Fibroblast of the aortic adventitia (primary cell): ENCODE measurements at places on chromosomes 5 and 9.
A peak's percentile ranks its signal among the peaks of the same experiment; 100 is the strongest.

DNA sequence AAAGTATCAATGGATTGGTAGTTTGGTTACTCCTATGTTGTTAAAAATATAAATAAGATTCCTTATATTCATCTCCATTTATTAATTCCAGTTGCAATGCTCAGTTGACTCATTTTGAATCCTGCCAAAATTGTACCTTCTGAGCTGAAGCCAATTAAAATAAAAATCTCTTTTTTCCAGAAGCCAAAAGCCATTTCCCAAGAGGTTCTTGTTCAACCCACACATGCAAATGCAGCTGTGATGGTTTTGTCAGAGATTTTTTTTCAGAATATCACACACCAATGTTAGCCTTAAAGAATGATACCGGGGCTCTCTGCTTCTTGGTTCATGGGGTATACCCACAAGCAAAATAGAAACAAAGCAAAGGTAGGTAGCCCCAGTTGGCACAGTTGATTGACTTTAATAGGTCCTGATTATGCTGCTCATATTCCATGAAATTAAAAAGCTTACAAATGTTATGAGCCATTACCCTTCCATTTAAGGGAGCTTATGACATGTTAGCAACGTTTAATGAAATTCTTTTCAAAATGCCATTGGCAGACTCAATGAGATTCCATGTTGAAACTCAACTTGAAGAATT, 208.0 kb downstream of the SGCD start:
- peak; percentile 17 for DNase-seq

DNA sequence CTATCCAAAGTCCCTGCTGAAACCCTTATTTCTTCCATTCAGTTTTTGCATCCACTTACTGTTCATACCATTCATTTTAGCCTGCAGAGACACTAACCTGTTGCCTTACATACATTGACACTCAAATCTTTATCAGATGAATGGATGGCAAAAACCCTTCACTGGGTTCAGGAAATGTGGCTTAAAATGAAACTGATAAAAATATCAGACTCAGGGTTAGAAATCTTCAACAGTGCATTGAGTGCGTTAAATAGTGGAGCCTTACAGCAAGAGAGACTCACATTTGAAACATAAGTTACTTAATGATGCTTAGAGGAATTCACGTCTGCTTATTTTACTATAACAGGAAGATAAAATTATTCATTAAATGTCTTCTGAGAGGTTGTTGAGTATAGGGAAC, 28.0 kb upstream of the BNC2 start:
- no peak for DNase-seq

GRCh38 chr9:133991214-133991921, 756 bp downstream of the VAV2 start:
- no peak for DNase-seq

- DNase-seq: no peak
Observed at GRCh38 chr5:180133060-180133459, 61.5 kb upstream of the RNF130 start.

DNA sequence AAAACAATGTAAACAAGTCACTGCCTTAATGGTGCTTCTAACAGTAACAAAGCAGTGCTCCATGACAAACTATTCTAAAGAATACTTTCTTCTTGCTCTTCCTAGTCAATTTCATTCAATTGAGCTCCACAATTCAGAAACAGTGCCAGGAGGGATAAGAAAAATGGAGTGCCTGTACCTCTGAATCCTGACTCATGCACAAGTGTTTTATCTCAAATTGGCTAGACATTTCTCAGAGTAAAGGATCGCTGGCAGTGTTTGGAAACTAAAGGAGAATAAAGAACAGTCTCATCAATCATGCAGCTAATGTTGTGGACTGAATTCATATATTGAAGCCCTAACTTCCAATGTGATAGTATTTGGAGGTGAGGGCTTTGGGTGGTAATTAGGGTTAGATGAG, 27.6 kb downstream of the SLC25A51 start:
- peak; percentile 71 for DNase-seq

- peak; percentile 93 for DNase-seq
Observed at GRCh38 chr5:172111852-172112225, 76.2 kb downstream of the STK10 start.

DNA sequence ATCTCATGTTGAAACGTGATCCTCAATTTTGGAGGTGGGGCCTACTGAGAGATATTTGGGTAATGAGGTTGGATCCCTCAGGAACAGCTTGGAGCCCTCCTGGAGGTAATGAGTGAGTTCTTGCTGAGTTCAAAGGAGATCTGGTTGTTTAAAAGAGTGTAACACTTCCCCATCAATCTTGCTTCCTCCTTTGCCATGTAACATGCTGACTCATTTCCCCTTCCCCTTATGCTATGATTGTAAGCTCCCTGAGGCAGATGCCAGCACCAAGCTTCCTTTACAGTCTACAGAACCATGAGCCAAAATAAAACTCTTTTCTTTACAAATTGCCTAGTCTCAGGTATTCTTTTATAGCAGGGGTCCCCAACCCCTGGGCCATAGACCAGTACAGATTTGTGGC, 352.3 kb downstream of the SLCO4C1 start:
- no peak for DNase-seq

- DNase-seq: no peak
Observed at GRCh38 chr9:127290561-127291065, 26.0 kb downstream of the GARNL3 start.

GRCh38 chr9:132588098-132588497, 5.7 kb downstream of the BARHL1 start:
- DNase-seq: no peak

DNA sequence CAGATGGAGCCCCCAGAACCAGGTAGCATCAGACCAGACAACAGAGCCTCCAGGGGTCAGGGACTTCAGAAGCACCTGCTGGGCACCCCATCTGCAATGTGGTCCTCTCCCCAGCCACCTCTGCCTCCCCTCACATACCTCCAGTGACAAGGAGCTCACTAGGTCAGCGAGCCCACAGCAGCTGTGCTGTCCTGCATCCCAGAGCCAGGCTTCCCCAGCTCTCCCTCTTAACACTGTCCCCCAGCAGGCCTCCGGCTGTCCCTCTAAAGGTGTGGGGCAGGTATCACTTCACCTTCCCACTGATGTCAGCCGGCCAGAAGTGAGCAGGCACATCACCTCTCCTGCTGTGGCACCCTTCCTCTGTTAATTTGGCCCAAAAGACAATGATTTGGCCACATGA, 83.6 kb downstream of the LMX1B start:
- DNase-seq: no peak

GRCh38 chr9:38063363-38063707, 5.7 kb downstream of the SHB start:
- DNase-seq: no peak

- no peak for DNase-seq
Observed at GRCh38 chr5:175654339-175654738, 3.5 kb upstream of the HRH2 start.

- no peak for DNase-seq
Observed at GRCh38 chr5:150116667-150117400, 30.5 kb upstream of the CSF1R start.

GRCh38 chr9:34500623-34501267, 22.0 kb downstream of the ENHO start:
- DNase-seq: peak; percentile 47

DNA sequence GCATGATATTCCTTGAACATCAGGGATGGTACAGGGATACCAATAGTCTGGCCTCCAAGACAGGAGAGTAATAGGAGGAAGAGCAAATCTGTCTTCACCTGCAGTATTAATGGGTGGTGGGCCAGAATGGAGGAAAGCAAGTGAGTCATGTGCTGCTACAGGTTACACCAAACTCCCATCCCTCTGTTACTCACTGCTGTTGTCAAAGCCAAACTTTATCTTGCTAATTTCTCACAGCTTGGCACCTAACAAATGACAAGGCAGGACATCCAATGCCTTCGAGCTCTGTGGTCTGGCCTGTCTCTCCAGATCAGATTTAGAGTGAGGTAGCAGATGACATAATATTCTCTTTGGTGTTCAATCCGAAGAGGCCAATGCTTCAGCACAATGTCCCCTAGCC, 26.8 kb downstream of the PLAC8L1 start:
- no peak for DNase-seq

GRCh38 chr5:68304421-68305052, 89.0 kb downstream of the PIK3R1 start:
- DNase-seq: peak; percentile 38

DNA sequence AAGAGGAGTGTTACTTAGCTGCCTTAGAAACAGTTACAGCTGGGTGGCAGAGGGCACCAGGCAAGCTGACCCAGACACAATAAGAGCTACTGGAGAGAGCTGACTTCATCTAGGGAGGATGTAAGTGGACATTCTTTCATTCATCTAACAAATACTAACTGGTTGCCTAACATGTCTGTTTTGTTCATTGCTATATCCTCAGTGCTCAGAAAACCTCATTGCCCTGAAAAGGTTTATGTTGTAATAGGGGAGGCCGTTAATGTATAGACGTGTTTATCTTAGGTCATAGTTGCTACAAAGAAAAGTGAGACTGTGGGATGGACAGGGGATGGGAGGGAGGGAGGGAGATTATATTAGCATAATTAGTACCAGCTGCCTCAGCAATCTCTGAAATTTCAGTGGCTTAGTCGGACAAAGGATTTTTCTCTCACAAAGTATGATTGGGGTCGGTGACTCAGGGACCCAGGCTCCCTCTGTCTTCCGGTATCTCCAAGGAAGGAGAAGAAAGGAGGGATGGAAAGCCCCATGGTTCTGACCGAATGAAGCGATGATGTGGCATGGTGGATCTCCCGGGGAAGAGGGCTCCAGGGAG, 2.6 kb upstream of the SNX18 start:
- peak; percentile 62 for DNase-seq

GRCh38 chr5:174575043-174575442, 149.3 kb upstream of the MSX2 start:
- DNase-seq: no peak

DNA sequence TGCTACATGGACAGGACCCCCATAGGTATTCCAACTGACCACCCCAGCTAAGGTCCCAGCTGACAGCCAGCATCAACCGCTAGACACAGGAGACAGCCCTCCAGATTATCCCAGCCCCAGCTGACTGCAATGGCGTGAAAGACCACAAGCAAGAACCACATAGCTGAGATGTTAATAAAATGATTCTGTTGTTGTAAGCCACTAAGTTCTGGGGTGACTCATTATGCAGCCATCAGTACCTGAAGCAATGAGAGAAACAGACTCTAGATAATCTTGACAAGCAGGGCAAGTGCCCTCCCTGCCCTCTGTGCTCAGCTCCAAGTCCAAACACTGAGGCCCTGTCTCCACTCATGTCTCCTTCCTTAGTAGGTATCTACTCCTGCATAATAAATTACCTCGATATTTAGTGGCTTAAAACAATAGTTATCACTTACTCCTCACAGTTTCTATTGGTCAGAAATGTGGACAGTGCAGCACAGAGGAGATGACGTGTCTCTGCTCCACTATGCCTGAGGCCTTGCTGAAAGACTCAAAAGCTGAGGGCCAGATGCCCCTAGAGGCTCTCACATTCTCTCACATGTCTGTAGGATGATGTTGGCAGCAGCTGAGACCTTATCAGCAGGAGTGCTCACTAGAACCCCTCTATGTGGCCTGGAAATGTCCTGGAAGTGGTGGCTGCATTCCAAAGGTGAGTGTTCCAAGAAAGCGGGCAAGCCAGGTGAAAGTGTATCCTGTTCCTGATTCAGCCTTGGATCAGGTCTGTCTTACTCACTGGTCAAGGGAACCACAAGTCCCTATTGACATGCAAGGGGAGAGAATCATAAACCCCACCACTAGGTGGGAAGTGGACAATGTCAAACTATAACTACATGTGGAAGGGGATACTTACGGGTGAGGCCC, 2.5 kb downstream of the MGAT1 start:
- DNase-seq: peak; percentile 70

- peak; percentile 88 for DNase-seq
Observed at GRCh38 chr9:131658377-131659129, 81.3 kb downstream of the RAPGEF1 start.

DNA sequence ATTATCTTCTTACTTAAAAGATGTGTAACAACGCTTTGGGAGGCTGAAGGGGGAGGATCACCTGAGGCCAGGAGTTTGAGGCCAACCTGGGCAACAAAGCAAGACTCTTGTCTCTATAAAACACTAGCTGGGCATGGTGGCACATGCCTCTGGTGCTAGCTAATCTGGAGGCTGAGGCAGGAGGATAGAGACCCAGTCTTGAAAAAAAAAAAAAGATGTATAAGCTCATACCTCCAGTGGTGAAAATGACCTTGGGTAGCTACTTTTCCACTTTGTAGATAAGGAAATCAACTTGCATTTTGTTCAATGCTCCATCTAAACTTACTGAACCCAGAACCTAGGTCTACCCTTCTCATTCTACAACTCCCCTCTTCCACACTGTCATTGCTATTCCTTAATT, 16.6 kb downstream of the ARRDC3 start:
- peak; percentile 30 for DNase-seq

- DNase-seq: peak; percentile 24
Observed at GRCh38 chr5:171299851-171300250, 9.2 kb upstream of the TLX3 start.

GRCh38 chr5:139668064-139668880, 20.1 kb downstream of the CXXC5 start:
- no peak for DNase-seq

- DNase-seq: no peak
Observed at GRCh38 chr9:133658442-133659431, 22.6 kb downstream of the DBH start.

GRCh38 chr9:87280421-87280820, 217.2 kb upstream of the DAPK1 start:
- DNase-seq: peak; percentile 55

DNA sequence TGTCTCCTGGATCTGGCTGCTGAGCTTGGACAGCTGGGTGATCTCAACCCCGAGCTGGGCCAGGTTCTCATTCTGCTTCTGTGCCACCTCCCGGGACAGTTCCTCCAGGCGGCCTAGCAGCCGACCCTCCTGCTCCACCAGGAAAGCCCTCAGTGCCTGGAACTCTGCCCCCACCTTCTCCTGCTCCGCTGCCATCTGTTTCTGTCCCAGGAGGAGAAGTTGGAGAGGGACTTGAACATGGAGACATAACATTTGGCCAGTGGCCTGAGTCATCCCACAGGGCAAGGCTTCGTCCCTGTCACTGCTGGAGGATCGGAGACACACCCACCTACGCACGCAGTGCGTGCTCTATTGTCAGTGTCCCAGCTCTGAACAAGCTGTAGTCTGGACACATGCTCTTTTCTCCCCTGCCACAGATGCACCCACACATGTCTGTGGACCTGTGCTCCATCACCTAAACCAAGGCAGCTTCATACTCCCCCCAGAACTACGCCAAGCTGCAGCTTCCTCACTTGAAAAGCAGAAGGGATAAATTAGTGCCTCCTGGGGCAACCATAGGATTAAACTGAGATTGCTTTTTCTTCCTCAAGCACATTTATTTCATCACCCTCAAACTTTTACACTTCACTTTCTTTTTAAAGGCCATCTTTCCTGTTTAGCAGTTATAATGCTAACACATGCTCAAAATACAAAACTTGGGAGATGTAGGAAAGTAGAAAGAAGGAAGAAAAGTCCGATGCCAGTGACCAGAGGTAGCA, 4.9 kb downstream of the TRIM7 start:
- no peak for DNase-seq
